NCI-H510A (cell line): ENCODE measurements at places on chromosomes 5 and 9.

DNA sequence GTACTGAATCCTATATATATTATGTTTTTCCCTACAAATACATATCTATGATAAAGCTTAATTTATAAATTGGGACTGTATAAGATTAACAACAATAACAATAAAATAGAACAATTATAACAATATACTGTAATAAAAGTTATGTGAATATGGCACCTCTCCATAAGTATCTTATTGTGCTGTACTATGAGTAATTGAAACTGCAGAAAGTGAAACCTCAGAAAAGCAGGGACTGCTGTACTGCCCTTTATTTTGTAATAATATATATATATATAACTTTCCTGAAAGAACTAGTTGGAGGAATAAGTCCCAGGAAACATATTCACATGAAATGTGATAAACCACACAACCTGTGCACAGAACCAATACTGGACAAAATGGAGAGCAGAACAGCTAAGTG is 77.3 kb downstream of the PAM start:
- DNase-seq, result no peak

- no peak for DNase-seq
Observed at GRCh38 chr5:83956386-83956785, 235.7 kb upstream of the HAPLN1 start.

- DNase-seq, result no peak
Observed at GRCh38 chr9:6600426-6600825, 45.1 kb downstream of the GLDC start.

DNA sequence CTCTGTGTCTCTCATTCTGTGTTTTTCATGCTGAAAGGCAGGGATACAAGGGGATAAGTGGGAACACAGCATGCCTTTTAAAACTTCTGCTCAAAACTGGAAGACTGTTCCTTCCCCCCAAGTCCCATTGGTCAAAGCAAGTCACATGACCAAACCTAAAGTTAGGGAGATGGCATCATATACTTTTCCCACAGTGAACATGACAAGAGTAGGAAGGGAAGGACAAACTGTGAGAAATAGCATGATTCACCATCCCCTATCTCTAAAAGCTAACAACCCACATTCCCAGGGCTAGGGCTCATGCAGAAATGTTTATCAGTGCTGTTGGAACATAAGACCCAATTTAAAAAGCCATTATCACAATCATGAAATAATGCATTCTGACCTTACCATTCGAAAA is 24.2 kb upstream of the SHISAL2B start:
- no peak for DNase-seq

- no peak for DNase-seq
Observed at GRCh38 chr5:128329386-128329939, 208.6 kb downstream of the FBN2 start.

GRCh38 chr9:89963280-89963679 is 358.5 kb downstream of the GADD45G start:
- DNase-seq, result no peak

- no peak for DNase-seq
Observed at GRCh38 chr5:85517386-85517785, 1100.4 kb upstream of the COX7C start.

DNA sequence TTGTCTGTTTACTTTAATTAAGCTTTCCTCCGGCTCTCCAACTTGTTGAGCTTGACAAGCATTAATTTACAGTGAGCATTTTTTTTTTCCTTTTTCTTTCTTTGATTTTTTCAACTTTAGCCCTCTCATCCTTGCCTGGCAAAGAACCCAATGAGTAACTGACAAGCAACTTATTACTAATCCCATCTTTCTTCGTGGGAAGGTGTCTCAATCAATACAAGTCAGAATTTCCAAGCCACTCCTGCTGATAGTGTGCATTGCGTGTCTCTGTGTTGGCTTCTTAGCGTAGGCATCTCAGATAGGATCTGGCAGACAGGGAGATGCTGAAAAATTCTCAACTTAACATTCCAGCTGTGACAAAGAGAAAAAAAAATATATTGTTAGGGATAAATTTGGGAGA is 527.7 kb upstream of the WWC1 start:
- no peak for DNase-seq

GRCh38 chr5:30098940-30099339 is 1094.5 kb upstream of the CDH6 start:
- no peak for DNase-seq

- DNase-seq, result no peak
Observed at GRCh38 chr9:113602126-113603047, 138.9 kb downstream of the RGS3 start.

DNA sequence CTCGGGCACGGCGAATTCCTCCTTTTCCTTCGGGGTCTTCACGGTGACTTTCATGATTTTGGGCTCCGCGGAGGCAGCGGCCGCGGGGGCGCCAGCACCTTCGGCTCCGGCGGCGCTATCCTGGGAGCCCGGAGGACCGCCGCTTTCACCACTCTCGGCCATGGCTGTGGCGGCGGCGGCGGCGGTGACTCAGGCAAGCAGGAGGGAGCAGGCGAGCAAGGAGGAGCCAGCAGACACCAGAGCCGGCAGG is 315 bp downstream of the UBQLN1 start:
- peak; percentile 68 for DNase-seq

DNA sequence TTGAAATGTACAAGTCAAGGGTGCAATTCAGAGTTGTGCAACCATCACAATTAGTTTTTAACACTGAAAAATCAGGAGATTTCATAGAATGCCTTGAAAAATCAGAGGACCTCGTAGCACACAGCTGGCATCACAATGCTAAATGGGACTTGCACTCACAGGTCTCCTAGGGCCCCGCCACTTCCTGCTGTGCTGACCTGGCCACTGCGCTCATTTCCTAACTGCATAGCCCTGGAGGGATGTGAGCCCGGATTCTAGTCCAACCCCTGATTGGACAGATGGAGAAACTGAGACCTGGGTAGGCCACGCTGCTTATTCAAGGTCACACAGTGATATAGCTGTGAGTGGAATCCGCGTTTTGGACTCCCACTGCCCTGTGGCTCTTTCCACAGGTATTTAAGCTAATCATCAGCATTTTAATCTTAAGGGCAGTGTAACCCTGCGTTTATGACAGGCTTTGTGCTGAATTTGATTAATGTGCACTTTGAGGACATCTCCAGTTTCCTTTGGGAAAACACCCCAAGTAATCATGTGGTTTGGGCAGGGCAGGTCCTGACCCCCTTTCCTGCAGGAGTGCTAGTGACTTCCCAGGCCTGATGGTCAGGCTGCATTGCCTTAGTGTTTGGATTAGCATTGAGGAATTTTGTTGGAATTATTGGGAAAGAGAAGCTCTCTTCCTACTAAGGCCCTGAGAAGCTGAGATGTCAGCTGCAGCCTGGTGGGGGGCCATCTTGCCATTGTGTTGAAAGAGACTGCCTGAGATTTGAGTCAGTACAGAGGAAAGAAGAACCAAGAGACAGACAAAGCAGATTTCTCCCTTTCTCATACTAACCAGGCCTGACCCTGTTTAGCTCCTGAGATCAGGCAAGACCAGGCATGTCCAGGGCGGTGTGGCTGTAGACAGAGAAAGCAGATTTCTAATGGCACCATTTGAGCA is 36.2 kb downstream of the STC2 start:
- no peak for DNase-seq

DNA sequence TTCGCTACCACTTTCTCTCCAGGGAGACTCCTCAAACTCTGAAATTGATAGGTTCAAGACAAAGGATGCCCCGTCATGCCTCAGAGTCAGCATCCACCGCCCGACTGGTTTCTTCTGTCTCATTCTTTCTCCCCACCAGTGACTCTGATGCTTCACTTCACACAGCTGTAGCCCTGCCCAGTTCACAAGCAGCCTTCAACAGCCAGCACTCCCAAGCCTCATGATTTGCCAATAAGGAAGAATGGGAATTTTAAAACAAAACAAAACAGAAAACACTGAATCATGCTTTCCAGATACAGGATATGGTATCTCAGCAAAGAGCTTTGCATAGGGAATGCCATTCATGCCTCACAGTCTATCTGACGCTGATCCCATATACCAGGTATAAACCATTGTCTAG is 371.2 kb upstream of the RORB start:
- no peak for DNase-seq

DNA sequence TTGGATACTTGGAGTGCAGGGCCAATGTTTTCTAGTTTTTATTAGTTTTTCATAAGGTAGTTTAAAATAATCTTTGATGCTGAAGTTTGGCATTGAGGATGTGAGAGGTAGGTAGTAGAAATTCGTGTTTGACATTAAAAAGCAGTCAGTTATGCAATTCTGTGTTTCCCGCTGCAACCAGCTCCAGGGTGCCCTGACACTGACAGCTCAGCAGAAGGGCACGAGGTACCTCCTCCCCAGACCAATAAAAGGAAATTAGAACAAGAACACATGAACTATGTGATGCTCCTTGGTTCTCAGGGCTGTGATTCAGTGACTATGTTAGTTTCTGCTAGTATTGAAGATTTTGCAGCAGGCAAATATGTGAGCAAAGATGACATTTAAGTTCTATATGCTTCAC is 40.2 kb downstream of the NSUN2 start:
- no peak for DNase-seq

DNA sequence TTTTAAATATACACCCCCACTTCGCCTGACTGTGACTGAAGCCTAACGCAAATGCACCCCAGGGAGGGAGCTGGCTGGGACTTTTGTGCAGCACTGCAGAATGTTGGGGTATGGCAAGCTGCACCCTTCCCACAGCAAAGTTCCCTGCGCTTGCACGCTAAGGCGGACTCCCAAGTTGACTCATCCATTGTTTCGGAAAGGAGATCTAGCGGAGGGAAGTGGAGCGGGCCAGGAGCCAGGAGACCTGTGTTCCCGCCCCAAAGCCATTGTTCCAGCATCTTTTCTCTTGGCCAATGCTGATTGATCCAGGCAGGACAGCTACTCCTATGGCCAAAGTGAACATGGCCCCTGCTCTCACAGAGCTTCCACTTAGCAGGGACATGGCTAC is 202.9 kb downstream of the AOPEP start:
- DNase-seq, result no peak

GRCh38 chr5:149035372-149035790 is 27.5 kb downstream of the SH3TC2 start:
- peak; percentile 41 for DNase-seq

DNA sequence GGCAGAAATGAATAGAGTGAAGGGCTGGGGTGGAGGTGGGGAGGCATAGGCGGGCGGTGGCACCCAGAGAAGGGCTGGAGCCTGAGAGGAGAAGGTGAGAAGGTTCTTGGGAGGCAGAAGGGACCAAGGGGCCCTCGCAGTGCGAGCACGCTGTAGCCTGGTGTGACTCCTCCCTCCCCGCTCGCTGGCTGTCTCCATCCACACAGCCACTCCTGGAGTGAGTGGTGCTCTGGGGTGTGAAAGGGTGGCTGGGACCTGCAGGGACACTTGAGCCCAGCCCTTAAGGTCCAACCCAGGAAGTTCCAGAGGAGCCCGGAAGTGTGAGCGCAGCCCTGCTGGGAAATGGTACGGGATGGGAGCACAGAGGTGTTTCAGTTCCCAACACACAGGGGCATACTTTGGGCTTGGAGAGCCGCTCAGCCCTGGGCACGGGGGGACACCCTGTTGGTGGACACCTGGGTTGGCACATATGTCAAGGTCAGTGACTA is 9.3 kb upstream of the SCGB3A1 start:
- DNase-seq, result no peak

- no peak for DNase-seq
Observed at GRCh38 chr5:74660873-74661272, 20.3 kb upstream of the ENC1 start.

GRCh38 chr5:115531787-115532367 is 12.7 kb downstream of the FEM1C start:
- no peak for DNase-seq

GRCh38 chr9:69324549-69325401 is at the start of gene ENTREP1:
Gene ENTREP1 (plus strand): TSS chr9:69325215. CDS start chr9:69325310, 95 bp downstream.
- peak; percentile 67 for DNase-seq

GRCh38 chr9:82601293-82601771 is 461.6 kb downstream of the RASEF start:
- no peak for DNase-seq

GRCh38 chr5:35010676-35011075 is 37.1 kb downstream of the AGXT2 start:
- no peak for DNase-seq

DNA sequence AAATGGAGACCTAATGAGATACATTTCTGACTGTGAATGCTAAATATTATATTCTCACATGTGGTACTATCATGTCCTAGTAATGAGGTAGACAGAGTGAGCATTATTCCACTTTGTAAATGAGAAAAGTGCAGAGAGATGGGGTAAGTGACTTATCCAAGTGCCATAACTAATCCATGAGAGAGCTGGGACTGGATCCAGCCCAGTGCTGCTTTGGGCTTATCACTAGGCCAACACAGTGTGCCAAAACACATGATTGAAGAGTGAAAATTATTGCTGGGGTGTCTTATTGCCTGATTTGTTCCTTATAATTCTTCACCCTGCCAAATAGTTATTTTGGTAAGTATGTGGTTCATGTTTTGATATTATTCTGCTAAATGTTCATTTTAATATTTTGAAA is 442.2 kb upstream of the GRAMD2B start:
- DNase-seq, result no peak

DNA sequence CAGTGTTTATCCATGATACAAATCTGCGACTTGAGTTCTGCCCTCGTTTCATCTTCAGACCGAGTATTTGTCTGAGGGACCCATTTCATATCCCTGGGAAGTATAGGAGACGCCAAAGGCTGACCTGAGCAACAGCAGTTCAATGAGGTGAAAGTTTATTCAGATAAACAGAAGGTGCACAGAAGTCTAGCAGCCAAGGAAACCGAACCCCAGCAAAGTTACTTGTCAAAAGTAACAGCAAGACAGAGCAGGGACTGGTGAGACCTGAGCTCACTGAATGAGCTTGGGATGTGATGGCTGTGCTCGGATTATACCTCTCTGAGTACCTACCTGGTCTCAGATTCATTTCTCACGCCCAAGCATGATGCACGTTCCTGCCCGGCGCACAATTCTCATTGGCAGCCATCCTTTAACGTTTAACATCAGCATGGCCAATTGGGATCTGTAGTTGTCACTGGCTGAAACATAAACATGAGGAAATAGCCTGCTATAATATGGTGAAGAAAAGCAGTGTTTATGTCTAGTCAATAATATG is 599 bp downstream of the LYRM7 start:
- no peak for DNase-seq

GRCh38 chr9:72947984-72948465 is 4.8 kb downstream of the ALDH1A1 start:
- DNase-seq, result no peak

GRCh38 chr5:10081584-10081983 is 168.1 kb downstream of the ATPSCKMT start:
- DNase-seq, result no peak

GRCh38 chr5:170387775-170388639 is 1.2 kb downstream of the KCNMB1 start:
- no peak for DNase-seq

GRCh38 chr9:131234799-131235479 is 41.4 kb downstream of the FAM78A start:
- DNase-seq, result no peak

- DNase-seq, result no peak
Observed at GRCh38 chr5:151199581-151200185, 24.2 kb downstream of the CCDC69 start.

GRCh38 chr5:34847056-34847455 is 8.1 kb downstream of the TTC23L start:
- DNase-seq, result no peak
